ENCODE measurements at places on chromosomes 12 and 14.

- DNase-seq: no peak
Measured at GRCh38 chr14:31189346-31190218, 18.0 kb downstream of the HECTD1 start.

DNA sequence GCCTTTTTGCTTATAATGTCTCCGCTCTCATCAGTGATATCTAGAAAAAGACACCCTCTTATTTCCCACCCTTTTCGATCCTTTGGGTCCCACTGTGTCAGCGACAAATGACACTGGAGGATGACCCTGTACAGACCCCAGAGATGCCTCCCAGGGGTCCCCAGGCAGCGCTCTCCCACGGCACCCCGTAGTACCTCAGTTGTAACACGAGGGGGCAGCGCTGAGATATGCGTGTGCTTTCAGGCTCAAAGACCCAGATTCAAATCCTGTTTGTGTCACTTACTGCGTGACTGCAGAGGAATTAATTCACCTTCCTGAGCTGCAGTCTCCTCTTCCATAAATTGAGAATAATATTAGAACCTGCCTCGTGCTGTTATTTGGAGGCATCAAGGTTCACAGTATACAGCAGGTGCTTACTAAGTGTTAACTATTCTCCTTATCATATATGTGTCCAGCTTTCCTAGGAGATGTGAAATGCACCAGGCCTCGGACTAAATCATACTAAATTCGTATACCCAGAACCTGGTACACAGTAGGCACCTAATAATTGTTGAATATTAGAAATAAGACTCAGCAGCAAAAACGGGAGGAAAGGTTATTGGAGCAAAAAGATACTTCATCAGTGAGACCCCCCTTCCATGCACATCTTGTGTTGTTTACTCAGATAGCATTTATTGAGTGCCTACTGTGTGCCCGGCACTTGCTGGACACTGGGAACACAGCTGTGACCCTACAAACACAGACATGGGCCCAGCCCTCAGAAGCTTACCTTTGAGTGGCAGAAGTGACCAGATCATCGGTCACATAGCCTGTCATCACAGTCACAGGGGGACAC lies 99.9 kb downstream of the PHETA1 start:
- DNase-seq: no peak

DNA sequence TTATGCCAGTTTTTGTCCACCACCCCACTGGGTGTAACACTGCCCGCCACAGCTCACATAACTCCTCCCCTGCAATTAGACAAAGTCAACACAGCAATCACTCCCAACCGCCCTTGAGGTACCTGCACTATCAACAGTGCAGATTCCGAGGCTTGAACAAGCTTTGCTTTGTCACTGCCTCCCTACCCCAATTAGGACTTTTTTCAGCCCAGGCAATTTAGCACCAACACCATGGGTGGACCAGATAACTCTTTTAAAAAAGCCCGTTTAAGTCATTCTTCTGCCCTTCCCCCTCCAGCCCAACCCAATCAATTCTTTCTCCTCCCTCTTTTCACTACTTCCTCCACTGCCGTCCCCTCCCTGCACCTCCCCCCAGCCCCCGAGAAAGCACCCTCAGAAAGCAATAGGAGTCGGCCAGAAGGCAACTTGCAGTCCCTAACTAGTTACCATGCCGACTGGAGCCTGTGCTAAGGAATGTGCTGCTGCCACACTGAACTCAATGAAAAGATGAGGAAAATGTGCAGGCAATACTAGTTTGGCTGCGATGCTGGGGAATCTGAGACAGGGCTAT lies 45.7 kb upstream of the OTX2 start:
- DNase-seq: no peak

- no peak for DNase-seq
Measured at GRCh38 chr14:50099335-50099734, 17.0 kb downstream of the VCPKMT start.

GRCh38 chr14:77375164-77375950 lies 1.5 kb downstream of the TMED8 start:
- no peak for DNase-seq

GRCh38 chr12:55850893-55851292 lies 8.2 kb upstream of the MMP19 start:
- DNase-seq: no peak

- no peak for DNase-seq
Measured at GRCh38 chr12:73383584-73384222, 1111.5 kb downstream of the TRHDE start.

- DNase-seq: peak; percentile 11
Measured at GRCh38 chr12:13570005-13570694, 373.6 kb downstream of the EMP1 start.

GRCh38 chr12:11209113-11209512 lies 22.4 kb upstream of the TAS2R42 start:
- DNase-seq: no peak

DNA sequence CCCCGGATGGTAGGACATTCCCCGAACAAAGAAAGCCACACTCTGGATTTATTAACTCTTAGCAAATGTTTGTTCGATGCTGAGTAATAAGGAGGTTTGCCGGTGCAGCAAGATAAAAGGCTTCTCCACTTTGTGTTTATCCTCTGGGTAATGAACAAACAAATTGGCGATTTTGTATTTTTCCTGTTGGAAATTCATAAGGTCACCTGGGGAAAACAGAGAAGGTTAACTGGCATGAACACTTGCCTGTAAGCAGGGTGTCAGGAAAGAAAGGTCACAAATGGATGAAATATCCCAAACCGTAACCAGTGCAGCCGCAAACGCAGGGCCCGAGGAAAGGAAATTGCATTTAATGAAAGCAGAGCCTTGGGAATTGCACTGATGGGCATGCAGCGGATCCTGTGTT lies 132.8 kb downstream of the RMST start:
- no peak for DNase-seq

DNA sequence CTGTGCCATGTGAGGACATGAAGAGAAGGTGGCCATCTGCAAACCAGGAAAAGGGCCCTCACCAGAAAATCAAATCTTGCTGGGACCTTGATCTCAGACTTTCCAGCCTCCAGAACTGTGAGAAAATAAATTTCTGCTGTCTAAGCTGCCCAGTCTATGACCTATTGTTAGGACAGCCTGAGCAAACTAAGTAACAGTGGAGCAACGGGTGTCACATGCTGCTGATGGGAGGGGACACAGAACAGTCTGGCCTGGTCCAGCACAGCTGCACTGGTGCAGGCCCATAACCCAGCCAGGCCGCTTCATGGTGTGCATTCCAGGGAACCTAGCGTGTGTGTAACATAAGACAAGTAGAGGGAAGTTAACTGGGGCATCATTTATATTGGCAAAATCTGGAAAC lies 42.1 kb downstream of the GRIP1 start:
- no peak for DNase-seq

- DNase-seq: peak; percentile 71
Measured at GRCh38 chr12:5003025-5003666, 40.5 kb upstream of the KCNA5 start.

- peak; percentile 44 for DNase-seq
Measured at GRCh38 chr12:6180268-6181051, 19.7 kb upstream of the CD9 start.

DNA sequence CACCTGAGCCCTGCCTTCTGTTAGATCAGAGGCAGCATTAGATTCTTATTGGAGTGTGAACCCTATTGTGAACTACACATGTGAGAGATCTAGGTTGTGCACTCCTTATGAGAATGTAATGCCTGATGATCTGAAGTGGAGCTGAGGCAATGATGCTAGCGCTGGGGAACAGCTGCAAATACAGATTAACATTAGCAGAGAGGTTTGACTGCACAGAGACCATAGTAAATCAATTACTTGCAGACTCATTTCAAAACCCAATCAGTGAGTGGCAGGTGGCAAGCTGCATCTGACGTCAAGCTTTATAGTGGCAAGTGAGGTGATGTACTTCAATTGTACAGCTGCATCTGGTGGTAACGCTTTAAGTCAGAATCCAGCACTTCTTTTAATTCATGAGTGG lies 141.6 kb downstream of the GPHN start:
- DNase-seq: no peak

All from fibroblast of skin of scalp (primary cell).